ENCODE measurements at places on chromosomes 11 and 22. TPM values are rescaled to one million over a fixed set of nuclear protein-coding genes. Genes with fewer than 3 reads are reported as not detected.

DNA sequence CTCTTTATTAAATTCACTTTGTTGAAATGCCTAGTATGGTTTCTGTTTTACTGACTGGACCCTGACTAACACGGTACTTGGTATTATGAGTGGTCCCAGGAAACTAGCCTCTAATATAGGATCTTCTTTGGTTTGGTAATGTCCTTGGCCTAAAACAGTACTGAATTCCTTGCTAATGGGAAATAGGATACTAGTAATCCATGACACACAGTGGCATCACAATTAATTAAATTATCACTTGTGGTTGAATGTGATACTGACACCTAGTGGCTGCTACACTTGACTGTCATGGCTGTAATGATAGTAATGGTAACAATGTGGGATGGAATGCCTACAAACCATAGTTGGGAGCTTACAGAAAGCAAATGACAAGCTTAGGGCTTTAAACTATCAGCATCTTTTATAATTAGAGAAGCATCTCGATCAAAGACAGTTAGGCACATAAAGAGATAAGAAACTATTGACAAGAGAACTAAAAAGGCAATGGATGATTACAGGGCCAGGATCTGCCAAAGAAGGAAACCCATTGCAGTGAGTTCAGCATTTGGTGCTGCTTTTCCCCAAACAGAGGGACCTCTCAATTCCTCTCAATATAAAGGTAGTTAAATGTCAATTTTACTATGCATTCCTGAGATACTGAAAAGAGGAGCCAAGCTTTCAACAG lies 8.6 kb downstream of the DNHD1 start:
- H3K27ac ChIP-seq, result no peak overlapping the region
- no peaks in the 10 kb centered on the region for H3K27me3 ChIP-seq
- H3K4me1 ChIP-seq, result peaks cover 3% of the 10 kb centered on the region
- H3K4me3 ChIP-seq, result no peak overlapping the region

GRCh38 chr11:45108070-45109064 lies 38.1 kb upstream of the PRDM11 start:
- H3K4me3 ChIP-seq, result no peak overlapping the region
- H3K27ac ChIP-seq, result no peak overlapping the region
- H3K36me3 ChIP-seq, result no peaks in the 10 kb centered on the region
- H3K4me1 ChIP-seq, result no peaks in the 10 kb centered on the region
- no peak for DNase-seq

DNA sequence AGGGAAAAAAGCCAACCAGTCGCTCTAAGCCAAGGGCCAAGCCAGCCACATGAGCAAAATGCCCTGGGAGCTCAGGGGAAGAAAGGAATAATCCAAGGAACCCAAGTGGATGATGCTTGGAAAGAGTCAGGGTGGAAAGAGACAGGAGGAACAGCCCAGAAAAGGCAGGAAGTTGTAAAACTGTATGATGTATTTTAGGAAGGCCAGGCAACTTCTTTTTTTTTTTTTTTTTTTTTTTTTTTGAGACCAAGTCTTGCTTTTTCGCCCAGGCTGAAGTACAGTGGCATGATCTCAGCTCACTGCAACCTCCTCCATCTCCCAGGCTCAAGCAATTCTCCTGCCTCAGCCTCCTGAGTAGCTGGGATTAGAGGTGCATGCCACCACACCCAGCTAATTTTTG lies 1.6 kb downstream of the LGALS12 start:
- no peak for DNase-seq
- peaks cover 4% of the 10 kb centered on the region for H3K36me3 ChIP-seq
- H3K4me1 ChIP-seq, result peaks cover 31% of the 10 kb centered on the region
- H3K4me3 ChIP-seq, result no peak overlapping the region
- H3K27ac ChIP-seq, result no peak overlapping the region
- H3K27me3 ChIP-seq, result peaks cover 7% of the 10 kb centered on the region

GRCh38 chr11:83166193-83166866 lies 9.4 kb downstream of the PCF11 start:
- H3K36me3 ChIP-seq, result peaks cover 48% of the 10 kb centered on the region
- H3K27me3 ChIP-seq, result no peaks in the 10 kb centered on the region
- peak overlapping the region; percentile 28 for H3K4me3 ChIP-seq
- no peak for DNase-seq

PAMR1 gene
- 0.82 TPM for total RNA-seq

GRCh38 chr11:15379483-15379882 lies 264.8 kb downstream of the INSC start:
- H3K4me1 ChIP-seq, result no peaks in the 10 kb centered on the region
- no peak for DNase-seq
- H3K4me3 ChIP-seq, result no peak overlapping the region
- peaks cover 6% of the 10 kb centered on the region for H3K27me3 ChIP-seq
- no peaks in the 10 kb centered on the region for H3K36me3 ChIP-seq

GRCh38 chr11:55572548-55572947 lies 620 bp downstream of the OR4C16 start:
- no peak for DNase-seq
- no peaks in the 10 kb centered on the region for H3K36me3 ChIP-seq
- no peaks in the 10 kb centered on the region for H3K4me1 ChIP-seq
- peaks cover 4% of the 10 kb centered on the region for H3K27me3 ChIP-seq
- no peak overlapping the region for H3K4me3 ChIP-seq
- H3K27ac ChIP-seq, result no peak overlapping the region

DNA sequence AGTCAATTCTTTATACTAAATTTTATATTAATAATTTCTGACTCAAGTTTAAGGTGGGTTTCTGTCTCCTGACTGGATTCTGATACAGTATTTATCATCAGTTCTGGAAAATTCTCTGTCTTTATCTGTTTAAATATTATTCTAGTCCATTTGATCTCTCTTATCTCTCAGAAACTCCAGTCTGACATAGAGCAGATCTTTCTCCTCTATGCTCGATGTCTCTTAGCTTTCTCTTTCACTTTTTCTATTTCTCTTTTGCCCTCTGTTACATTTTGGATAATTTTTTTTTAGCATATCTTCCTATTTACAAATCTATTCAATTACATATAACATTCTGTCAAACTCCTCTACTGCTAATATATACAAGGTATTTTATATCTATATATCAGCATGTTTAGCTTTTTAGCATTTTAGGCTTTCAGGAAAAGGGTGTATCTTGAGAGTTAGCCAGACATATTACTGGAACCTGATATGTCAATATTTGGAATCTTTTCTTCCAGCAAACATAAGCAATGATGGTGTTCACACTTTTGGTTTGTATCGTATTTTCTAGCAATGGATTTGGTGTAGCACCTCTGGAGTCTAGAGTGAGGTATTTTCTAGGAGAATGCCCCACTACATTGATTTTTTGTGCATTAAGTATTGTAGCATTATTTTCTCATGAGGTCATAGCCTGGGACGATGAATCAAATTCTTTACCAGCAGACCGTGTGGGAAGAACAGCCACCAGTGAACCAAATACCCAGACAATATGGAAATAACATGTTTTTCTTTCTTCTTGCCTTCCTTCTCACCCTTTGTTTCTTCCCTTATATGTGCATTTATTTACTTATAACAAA lies 4.1 kb upstream of the NNMT start:
- peaks cover 5% of the 10 kb centered on the region for H3K4me1 ChIP-seq
- H3K27ac ChIP-seq, result no peak overlapping the region
- no peak for DNase-seq
- H3K4me3 ChIP-seq, result no peak overlapping the region
- no peaks in the 10 kb centered on the region for H3K36me3 ChIP-seq
- no peaks in the 10 kb centered on the region for H3K27me3 ChIP-seq

DNA sequence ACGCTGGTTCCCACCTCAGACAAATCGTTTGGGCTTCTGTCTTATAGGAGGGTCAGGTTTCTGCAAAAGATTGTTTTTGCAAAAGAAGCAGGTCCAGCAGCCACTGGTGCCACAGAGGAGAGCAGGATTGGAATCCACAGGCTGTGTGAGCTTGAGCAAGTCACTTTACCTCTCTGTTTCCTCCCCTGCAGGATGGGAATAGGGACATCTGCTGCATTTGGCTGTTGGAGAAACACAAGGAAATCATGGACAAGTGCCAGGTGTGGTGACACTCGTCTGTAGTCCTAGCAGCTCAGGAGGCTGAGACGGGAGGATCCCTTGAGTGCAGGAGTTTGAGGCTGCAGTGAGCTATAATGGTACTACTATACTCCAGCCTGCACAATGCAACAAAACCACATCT lies 422.6 kb downstream of the MN1 start:
- H3K36me3 ChIP-seq, result no peaks in the 10 kb centered on the region
- H3K4me3 ChIP-seq, result no peak overlapping the region
- no peaks in the 10 kb centered on the region for H3K4me1 ChIP-seq
- no peak for DNase-seq

ARHGEF17 gene
- 93.3 TPM for total RNA-seq

PITPNB gene
- 72.5 TPM for total RNA-seq

- peaks cover 7% of the 10 kb centered on the region for H3K27me3 ChIP-seq
- H3K4me1 ChIP-seq, result peaks cover 2% of the 10 kb centered on the region
- no peak for DNase-seq
These were observed 2.0 kb downstream of the NHERF4 start for GRCh38 chr11:119187123-119187892.

DNA sequence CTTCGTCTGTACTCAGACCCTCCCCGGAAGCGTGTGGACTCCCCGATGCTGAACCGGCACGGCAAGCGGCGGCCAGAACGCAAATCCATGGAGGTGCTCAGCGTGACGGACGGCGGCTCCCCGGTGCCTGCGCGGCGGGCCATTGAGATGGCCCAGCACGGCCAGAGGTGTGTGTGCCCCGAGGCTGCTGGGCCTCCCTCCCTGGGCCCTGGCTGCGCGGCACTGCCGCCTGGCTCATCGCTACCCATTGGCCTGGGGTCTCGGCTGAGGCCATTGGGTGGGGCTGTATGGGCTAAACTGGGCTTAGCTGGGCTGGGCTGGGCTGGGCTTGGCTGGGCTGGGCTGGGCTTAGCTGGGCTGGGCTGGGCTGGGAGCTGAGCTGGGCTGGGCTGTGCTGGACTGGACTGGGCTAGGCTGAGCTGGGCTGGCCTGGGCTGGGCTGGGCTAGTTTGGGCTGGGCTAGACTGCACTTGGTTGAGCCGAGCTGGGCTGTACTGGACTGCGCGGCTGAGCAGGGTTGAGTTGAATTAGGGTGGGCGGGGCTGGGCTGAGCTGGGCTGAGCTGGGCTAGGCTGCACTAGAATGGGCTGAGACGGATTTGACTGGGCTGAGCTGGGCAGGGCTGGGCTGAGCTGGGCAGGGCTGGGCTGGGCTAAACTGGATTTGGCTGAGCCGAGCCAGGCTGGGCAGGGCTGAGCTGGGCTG lies 40.7 kb downstream of the MOB2 start:
- no peaks in the 10 kb centered on the region for H3K4me1 ChIP-seq
- DNase-seq, result no peak
- H3K27me3 ChIP-seq, result peaks cover 4% of the 10 kb centered on the region
- no peak overlapping the region for H3K27ac ChIP-seq

AQP11 gene
- total RNA-seq, result 0.33 TPM

SLC37A2 gene
- 0.49 TPM for total RNA-seq

DNA sequence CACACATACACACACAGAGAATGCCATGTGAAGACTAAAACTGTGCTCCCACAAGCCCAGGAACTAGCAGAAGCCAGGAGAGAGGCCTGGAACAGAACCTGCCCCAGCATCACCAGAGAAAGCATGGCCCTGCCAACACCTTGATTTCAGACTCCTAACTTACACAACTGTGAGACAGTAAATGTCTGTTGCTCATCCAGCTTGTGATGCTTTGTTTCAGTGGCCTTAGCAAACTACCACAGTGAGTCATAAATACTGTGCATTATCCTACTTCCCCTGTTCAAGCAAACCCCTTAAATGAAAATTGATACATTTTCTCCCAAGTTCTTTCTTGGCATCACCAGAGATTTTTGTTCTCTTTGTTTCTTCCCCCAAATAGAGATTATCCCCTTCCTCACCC lies 1539.4 kb upstream of the TENM4 start:
- no peaks in the 10 kb centered on the region for H3K27me3 ChIP-seq
- no peak overlapping the region for H3K4me3 ChIP-seq
- DNase-seq, result no peak
- H3K4me1 ChIP-seq, result no peaks in the 10 kb centered on the region

TIGD3 gene
- 0.44 TPM for total RNA-seq

- no peaks in the 10 kb centered on the region for H3K36me3 ChIP-seq
- peaks cover 1% of the 10 kb centered on the region for H3K27me3 ChIP-seq
- no peak for DNase-seq
- no peaks in the 10 kb centered on the region for H3K4me1 ChIP-seq
- H3K27ac ChIP-seq, result no peak overlapping the region
These were observed 538.9 kb downstream of the DLG2 start for GRCh38 chr11:85088286-85088685.

DNA sequence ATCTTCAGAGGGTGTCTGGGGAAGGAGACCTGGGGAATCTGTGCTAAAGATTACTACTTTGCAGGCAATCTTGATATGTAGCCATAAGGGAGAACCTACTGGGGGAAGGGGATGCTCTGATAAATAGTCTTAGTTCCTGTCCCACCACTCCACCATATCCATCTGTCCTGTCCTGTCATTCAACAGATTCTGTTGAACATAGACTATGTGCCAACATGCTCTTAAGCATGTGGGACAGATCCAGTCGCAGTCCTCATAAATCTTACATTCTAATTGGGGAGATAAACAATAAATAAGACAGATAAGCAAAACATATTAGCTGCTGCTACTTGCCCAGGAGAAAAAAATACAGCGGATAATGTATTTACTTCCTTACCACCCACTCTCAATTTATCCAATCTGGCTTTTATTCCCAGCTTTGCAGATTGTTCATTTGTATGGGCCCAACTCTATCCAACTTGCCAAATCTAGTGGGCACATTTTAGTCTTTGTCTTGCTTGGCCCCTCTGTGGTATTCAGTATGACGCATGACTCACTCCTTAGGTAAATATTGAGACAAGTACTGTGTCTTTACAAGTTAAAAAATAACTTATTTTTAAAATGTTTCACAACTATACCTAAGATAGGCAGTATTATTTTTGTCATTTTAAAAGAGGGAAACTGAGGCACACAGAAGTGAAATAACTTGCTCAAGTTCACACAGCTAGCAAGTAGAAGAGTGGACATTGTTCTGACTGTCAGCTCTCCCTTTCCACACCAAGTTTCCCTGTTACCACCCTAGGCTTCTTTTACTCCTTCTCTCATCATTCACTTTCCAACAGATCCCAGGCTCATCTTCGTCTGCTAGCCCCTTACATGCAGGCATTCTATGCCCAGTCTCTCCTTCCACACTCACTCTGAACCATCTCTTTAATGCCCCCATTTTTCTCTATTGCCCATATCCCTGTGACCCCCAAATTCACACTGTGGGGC lies 133.6 kb upstream of the SESN3 start:
- no peaks in the 10 kb centered on the region for H3K27me3 ChIP-seq
- H3K36me3 ChIP-seq, result no peaks in the 10 kb centered on the region
- peaks cover 4% of the 10 kb centered on the region for H3K4me1 ChIP-seq
- no peak for DNase-seq

Data from endothelial cell (in vitro differentiated cells).